ENCODE measurements at places on chromosomes 7 and 10.

DNA sequence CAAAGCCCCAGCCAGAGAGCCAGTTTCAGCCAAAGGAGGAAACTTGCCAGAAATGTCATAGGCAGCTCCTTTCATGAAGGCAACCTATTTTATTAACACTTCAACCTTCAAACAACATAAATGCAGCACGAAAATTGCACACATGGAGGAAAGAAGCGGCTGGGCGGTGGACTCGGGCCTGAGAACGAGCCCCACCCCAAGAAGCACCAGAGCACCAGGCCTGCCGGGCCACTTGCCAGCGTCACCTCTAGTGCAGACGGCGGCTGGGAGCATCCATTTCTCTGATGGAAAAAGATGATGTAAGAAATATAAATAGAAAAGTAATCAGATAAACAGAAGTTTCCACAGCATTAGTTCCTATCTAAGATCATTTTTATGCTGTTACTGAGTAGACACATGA is 100.0 kb downstream of the TCERG1L start:
- DNase-seq = no peak

DNA sequence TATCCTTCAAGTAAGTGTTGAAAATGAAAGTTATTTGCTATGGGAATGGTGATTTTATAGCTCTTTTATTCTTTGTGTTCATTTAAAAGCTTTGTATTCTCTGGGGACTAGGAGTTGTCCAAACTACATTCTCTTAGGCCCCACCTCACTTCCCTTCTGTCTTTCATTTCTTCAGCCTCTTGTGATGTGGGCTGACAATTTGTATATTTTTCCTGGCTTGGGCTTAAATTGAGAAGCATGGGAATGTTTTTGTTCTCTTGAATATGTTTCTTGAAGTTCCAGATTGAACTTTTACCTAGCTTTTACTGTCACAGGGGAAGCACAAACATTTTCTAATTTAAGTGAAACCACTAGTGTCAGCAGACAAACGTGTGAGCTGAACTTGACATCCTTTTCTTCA is 27.9 kb downstream of the BBS9 start:
- peak; percentile 43 for DNase-seq

DNA sequence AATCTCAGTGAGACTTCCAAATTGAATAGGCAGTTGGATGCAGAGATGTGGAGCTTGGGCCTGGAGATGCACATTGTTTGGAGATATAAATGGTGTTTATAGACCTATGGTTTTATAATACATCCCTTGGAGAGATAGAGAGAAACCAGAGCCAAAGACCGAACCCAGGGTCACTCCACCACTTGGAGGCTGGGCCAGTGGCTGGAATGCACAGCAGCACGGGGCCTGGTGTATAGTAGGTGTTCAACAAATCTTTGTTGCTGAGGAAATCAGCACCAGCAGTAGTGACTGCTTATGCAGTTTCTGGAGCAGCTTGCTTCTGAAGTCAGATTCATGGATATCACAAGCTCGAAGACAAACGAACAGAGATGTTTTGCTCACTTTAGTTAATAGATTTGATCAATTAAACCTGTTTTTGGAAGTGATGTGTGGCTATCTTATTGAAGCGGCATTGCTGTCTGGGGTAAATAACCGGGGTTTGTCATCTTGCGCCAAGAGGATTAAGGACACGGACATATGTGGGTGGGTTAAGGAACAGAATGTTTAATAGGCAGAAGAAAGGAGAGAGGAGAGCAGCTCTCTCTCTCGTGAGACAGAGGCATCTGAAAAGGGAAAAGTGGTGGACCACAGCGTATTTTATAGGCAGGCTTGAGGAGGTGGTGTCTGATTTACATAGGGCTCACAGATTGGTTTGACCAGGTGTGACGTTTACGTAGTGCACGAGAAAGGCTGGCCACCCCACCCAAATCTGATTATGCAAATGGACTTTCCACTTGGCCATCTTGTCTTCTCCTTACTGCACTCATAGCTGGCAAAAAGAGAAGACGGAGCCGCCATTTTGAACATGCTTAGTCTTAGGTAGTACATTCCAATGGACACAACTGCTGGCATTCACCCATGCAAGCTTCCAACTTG is 11.1 kb downstream of the RBP4 start:
- DNase-seq = no peak

DNA sequence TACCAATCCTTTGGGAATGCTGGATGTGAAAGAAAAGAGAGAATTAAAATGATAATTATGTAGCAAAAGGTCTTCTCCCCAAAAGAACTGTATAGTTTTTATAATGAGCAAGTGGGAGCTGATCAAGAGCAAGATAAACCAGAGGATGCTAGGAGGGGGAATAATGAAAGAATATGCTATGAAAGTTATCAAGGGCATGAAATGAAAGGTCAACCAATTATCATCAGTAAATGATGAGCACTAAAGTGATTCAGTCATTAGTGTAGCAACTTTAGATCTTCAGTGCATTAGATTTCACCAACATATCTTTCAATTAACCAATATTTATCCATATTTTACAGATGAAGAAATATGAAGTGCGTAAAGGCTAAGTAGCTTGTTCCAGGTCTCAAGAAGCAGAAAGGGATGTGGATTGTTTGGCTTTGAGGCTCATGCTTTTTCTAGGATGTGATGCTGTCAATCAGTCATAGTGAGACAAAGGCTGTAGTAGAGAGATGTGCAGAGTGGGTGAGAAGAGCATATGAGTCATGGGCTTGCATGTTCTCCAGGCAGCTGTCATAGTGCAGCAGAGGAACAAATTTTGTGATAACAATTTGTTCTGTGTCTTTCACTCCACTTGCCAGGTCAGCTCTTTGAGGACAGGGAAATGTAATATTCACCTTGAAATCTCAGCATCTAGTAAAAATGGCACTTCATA is 5.7 kb upstream of the OR2F2 start:
- no peak for DNase-seq

DNA sequence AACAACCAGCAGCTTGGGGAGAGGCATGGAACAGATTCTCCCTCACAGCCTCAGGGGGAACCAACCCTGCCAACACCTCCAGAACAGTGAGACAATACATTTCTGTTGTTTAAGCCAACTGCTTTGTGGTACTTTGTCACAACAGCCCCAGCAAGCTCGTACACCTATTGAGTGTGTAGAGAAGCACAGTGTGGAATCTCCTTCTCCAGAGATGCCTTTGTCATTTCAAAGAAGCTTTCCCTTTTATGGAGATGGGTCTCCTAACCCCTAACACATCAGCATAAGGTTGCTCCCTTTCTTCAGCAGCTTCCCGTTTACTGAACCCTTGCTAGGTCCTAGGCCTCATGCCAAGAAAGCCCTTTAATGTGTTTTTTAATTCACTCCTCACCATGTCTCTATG is 60.7 kb upstream of the AGK start:
- DNase-seq = no peak

GRCh38 chr10:53978301-53978700 is 822.7 kb downstream of the PCDH15 start:
- no peak for DNase-seq

- no peak for DNase-seq
Observed at GRCh38 chr10:114397651-114398145, 6.6 kb downstream of the AFAP1L2 start.

GRCh38 chr10:16866541-16867275 is 49.5 kb upstream of the RSU1 start:
- no peak for DNase-seq

DNA sequence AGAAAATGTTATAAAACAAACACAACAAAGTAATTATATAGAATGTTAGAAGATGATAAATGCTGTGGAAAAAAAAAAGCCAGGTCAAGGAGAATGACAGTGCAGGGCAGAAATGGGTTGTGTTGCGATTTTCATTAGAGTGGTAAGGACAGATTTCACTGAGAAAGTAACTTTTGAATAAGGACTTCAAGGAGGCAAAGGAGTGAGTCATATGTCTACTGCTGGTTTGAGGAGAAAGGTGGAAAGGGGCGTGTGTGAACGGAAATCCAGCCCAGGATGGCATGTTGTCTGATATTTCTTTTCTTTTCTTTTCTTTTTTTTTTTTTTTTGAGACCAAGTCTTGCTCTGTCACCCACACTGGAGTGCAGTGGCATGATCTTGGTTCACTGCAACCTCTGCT is 12.3 kb upstream of the DLD start:
- no peak for DNase-seq

GRCh38 chr10:49001402-49001801 is 61.8 kb upstream of the LRRC18 start:
- peak; percentile 13 for DNase-seq

GRCh38 chr10:84331091-84331490 is 2.7 kb downstream of the CCSER2 start:
- DNase-seq = no peak

GRCh38 chr10:52818019-52818418 is 45.4 kb upstream of the MBL2 start:
- peak; percentile 66 for DNase-seq

DNA sequence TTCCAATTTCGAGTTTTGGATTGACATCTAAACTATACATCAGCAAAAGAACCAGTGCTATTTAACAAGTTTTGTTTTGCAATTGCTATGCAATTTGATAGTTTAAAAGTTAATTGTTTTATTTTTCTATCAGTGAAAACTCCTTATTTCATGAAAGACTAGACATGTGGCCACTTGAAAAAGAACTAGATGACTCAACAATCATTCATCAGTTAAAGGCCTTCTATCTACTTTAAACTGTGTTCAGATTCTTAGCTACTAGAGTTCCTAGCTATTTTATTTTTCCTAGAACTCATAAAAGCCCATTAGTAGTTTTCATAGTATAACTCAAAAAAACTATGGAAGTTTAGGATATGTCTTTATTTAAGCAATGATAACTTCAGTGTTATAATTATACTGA is 104.6 kb upstream of the LSM8 start:
- DNase-seq = no peak

DNA sequence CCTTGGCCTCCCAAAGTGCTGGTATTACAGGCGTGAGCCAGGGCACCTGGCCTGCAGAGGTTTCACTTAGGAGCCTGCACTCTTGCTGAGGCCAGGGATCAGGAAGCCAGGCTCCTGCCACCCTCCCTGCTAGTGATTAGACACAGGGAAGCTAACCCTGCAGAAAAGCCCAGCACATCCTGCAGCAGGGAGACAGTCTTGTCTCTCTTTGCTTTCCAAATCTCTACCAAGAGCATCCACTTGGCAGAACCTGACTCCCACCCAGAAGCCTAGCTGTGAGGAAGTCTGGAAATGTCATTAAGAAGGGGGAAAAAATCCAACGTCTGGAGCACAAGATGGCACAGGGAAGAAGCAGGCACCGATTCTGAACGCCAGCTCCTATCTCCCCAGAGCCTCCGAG is 8.0 kb upstream of the FAM171A1 start:
- no peak for DNase-seq

DNA sequence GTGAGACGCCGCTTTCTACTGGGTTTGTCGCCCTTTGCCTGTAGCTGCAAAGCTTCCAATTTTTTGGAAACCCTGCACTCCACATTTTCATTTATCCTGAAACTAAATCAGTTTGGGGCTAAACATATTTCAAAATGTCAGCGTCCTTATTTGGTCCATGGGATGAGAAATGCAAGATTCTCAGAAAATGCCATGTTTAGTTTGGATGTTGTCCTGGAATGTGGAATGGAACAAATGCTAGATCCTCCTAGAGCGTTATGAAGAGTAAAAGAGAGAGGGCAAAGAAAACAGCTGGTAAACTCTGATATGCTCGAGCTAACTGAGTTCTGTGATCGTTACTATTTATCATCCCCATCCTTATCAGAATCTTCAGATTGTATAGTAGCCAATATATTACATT is 236.9 kb downstream of the KLF6 start:
- peak; percentile 53 for DNase-seq

- DNase-seq = no peak
Observed at GRCh38 chr7:11120675-11121220, 147.1 kb downstream of the PHF14 start.

- peak; percentile 58 for DNase-seq
Observed at GRCh38 chr10:13681960-13682359, 95.2 kb downstream of the PRPF18 start.

- DNase-seq = peak; percentile 94
Observed at GRCh38 chr10:58919927-58920654, 256.4 kb upstream of the PHYHIPL start.

- no peak for DNase-seq
Observed at GRCh38 chr10:120598386-120598785, 141.4 kb downstream of the PLPP4 start.

- peak; percentile 67 for DNase-seq
Observed at GRCh38 chr10:5628451-5629302, 37.7 kb downstream of the ASB13 start.

DNA sequence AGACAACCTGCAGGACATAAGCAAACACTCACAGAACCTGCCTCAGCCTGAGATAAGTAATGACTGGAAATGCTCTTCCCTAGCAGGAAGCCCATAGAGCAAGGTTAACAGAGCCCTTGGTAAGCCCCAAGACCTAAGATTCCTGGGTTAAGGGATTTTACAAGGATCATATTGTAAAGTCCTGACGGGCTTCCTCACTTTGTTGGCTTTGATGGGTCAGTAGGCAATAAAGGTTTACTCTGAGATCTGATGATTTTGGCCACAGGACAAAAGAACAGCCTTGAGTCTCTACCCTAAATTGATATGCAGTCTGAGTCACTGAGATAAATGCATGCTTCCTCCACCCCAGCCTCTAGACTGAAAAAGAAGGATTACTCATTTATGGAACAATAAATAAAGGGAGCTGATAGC is 270.8 kb downstream of the HTR7 start:
- peak; percentile 75 for DNase-seq

- peak; percentile 50 for DNase-seq
Observed at GRCh38 chr7:108805808-108806397, 236.2 kb downstream of the DNAJB9 start.

DNA sequence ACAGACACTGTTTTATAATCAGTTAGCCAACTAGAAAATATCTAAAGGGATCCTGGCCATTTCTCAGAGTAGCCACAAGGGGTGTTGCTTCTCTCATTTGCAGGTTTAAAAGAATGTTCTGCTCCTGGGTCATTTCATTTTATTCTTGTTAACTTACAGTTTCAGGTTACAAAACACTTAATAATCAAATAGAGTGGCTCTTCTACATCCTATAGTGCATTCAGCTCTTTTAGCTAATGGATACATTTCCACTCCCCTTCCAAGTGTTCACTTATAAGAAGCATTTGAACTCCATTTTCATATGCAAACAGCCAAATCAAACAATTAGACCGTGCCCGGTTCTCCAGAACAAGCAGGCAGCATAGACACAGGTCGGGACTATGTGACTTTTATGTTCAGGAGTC is 117.5 kb downstream of the TRIL start:
- DNase-seq = no peak

GRCh38 chr7:94183289-94183749 is 179.2 kb upstream of the BET1 start:
- DNase-seq = peak; percentile 99

DNA sequence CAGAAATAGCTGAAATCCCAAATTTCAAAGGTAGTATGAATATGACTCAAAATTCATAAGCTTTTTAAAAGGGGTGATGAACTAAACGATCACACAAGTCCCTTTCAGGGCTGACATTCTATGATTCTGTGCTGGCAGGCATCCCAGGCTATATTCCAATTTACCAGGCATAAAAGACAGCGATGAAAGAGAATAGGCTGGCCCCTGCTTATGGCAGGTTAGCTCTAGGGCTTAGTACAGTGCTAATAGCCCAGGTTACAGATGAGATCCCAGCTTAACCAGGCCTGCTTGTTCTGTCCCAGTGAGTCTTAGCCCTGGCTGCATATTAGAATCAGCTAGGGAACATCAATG is 56.4 kb downstream of the CDHR3 start:
- DNase-seq = no peak

GRCh38 chr10:79436066-79436849 is 9.2 kb downstream of the ZCCHC24 start:
- no peak for DNase-seq

- peak; percentile 32 for DNase-seq
Observed at GRCh38 chr7:107048783-107049418, 4.4 kb downstream of the PRKAR2B start.
